ENCODE measurements at places on chromosomes 5 and 9.

GRCh38 chr5:2999926-3000325, 248.4 kb upstream of the IRX2 start:
- no peaks in the 10 kb centered on the region for H3K27me3 ChIP-seq
- no peak overlapping the region for H3K27ac ChIP-seq
- no peak for DNase-seq
- no peak overlapping the region for H3K4me3 ChIP-seq

- H3K27ac ChIP-seq: no peak overlapping the region
- H3K4me3 ChIP-seq: no peak overlapping the region
- no peaks in the 10 kb centered on the region for H3K36me3 ChIP-seq
- no peak for DNase-seq
- H3K27me3 ChIP-seq: no peaks in the 10 kb centered on the region
These were observed 545.6 kb upstream of the WWC1 start for GRCh38 chr5:167745868-167746267.

DNA sequence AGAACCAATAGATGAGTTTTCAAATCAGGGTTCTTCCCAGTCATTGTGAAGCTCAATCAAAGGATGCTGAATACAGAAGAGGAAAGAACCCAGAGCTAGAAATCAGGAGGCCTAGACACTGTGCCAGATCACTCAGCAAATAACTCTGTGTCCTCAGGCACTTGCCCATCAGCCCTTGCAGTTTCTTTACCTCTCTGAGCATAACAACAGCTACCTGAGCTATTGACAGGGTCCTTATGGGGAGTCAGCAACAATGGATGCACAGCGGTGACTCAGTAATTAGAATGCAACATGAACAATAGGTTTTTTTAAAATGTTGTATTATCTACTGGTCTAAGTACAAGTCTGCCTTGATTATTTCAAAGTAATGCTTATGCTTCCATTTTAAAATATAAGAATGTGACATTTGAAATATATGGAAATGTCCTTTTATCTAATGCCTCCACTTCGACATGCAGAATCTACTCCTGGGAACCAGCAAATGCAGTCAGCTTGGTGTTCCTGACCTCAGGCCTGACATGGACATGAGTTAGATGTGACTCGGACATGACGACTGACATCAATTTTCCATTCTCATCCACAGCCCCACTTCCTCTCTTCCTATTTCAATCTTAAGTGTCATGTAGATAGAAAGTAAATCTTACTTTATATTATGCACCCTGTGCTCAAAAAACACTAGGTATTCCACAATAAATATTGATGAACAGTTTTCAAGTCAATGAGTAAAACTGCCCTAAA, 155.0 kb downstream of the TLE1 start:
- H3K27ac ChIP-seq: no peak overlapping the region
- H3K27me3 ChIP-seq: no peaks in the 10 kb centered on the region
- H3K4me3 ChIP-seq: no peak overlapping the region
- DNase-seq: no peak
- H3K36me3 ChIP-seq: no peaks in the 10 kb centered on the region

DNA sequence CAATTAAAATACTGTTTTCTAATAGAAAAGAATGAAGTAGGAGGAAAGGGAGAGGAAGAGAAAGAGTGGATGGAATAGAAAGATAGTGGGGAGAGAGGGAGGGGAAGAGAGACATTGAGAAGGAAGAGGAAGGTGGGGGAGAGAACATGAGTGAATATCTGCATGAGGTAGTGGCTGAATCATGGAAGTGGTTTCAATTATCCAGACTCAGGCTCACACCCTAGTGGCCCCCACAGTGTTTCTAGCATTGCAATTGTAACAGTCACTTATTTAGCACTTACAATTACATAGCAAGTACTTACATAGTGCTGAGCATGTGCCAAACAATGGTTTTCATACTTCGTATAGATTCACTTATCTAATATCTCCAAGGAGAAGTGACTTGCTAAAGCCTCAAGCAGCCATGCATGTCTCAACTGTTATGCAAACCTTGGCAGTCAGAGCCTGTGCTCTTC, 72.7 kb downstream of the CAST start:
- no peaks in the 10 kb centered on the region for H3K27me3 ChIP-seq
- H3K36me3 ChIP-seq: peaks cover 31% of the 10 kb centered on the region
- H3K4me3 ChIP-seq: no peak overlapping the region
- H3K27ac ChIP-seq: no peak overlapping the region
- DNase-seq: no peak

Data from adrenal gland (tissue), 19 donors.